Left cardiac atrium (tissue), 4 donors: ENCODE measurements at places on chromosomes 12 and 14.

- no peak for DNase-seq
Measured at GRCh38 chr12:71565535-71565934, 98.1 kb downstream of the ZFC3H1 start.

- DNase-seq: no peak
Measured at GRCh38 chr14:63766611-63767010, 38.7 kb upstream of the SGPP1 start.

GRCh38 chr12:73125148-73125547 is 853.0 kb downstream of the TRHDE start:
- DNase-seq: no peak

- no peak for DNase-seq
Measured at GRCh38 chr12:15772405-15773018, 16.7 kb downstream of the EPS8 start.

- no peak for DNase-seq
Measured at GRCh38 chr12:2094597-2094996, 41.8 kb downstream of the CACNA1C start.
